Upper lobe of left lung (tissue), 6 donors: ENCODE measurements at places on chromosomes 1 and 21.
A peak's percentile ranks its signal among the peaks of the same experiment; 100 is the strongest.

GRCh38 chr1:179448437-179449149, 82.8 kb downstream of the AXDND1 start:
- peak; percentile 72 for DNase-seq
- no peaks in the 10 kb centered on the region for H3K36me3 ChIP-seq
- no peak overlapping the region for H3K27ac ChIP-seq
- H3K4me1 ChIP-seq, result no peaks in the 10 kb centered on the region

DNA sequence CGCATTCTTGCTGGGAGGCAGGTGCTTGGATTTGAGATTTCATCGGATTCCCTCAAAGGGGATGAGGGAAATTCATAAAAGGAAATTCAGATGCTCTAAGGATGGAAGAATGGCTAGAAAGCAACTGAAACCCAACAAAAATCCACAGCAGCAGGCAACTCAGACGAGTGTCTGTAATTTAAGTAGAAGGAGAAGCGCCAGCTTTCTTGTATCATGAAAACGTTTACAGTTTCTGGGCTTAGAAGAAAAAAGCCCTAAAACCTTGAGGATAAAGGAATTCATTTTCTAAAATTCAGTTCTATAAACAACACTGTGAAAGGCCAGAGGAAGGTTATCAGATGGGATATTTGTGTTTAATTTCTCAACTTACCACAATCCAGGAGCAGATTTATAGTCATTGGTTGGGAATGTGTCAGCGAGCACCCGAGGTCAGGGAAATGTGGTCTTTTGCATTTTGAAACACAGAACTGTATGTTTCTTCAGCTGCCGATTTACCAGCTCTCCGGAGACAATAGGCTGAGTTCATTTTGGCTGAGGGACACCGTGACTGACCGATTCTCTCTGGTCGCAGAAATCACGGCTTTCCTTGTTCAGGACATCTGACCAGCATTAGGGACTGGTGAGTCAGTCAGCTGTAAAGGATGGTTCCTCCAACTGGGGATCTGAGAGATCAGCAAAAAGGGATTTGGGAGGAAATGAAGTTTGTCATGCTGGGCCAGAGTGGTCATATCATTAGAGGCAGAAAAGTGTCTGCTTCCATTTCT, 111.6 kb upstream of the ERRFI1 start:
- no peaks in the 10 kb centered on the region for H3K27me3 ChIP-seq
- peaks cover 12% of the 10 kb centered on the region for H3K4me1 ChIP-seq
- peak overlapping the region; percentile 21 for H3K27ac ChIP-seq

GRCh38 chr1:208257351-208257750, 13.2 kb upstream of the PLXNA2 start:
- H3K36me3 ChIP-seq, result no peaks in the 10 kb centered on the region
- no peak overlapping the region for H3K4me3 ChIP-seq
- H3K4me1 ChIP-seq, result peaks cover 7% of the 10 kb centered on the region
- no peak for DNase-seq
- no peaks in the 10 kb centered on the region for H3K27me3 ChIP-seq

GRCh38 chr1:79711001-79711431, 704.5 kb upstream of the ADGRL4 start:
- no peak overlapping the region for H3K4me3 ChIP-seq
- no peak overlapping the region for H3K27ac ChIP-seq
- no peak for DNase-seq
- H3K27me3 ChIP-seq, result no peaks in the 10 kb centered on the region
- H3K36me3 ChIP-seq, result no peaks in the 10 kb centered on the region
- no peaks in the 10 kb centered on the region for H3K4me1 ChIP-seq

- no peaks in the 10 kb centered on the region for H3K27me3 ChIP-seq
- no peak for DNase-seq
- H3K4me3 ChIP-seq, result no peak overlapping the region
- H3K36me3 ChIP-seq, result no peaks in the 10 kb centered on the region
- H3K4me1 ChIP-seq, result peaks cover 37% of the 10 kb centered on the region
These were observed 19.2 kb upstream of the ID3 start for GRCh38 chr1:23578311-23578996.

- DNase-seq, result no peak
- no peaks in the 10 kb centered on the region for H3K36me3 ChIP-seq
- H3K4me3 ChIP-seq, result no peak overlapping the region
These were observed 108.5 kb downstream of the KCNK1 start for GRCh38 chr1:233722212-233722979.

GRCh38 chr1:113941245-113941559, 12.1 kb downstream of the HIPK1 start:
- peaks cover 22% of the 10 kb centered on the region for H3K36me3 ChIP-seq
- peaks cover 19% of the 10 kb centered on the region for H3K4me1 ChIP-seq
- H3K27me3 ChIP-seq, result no peaks in the 10 kb centered on the region
- no peak overlapping the region for H3K27ac ChIP-seq
- DNase-seq, result no peak
- no peak overlapping the region for H3K4me3 ChIP-seq

DNA sequence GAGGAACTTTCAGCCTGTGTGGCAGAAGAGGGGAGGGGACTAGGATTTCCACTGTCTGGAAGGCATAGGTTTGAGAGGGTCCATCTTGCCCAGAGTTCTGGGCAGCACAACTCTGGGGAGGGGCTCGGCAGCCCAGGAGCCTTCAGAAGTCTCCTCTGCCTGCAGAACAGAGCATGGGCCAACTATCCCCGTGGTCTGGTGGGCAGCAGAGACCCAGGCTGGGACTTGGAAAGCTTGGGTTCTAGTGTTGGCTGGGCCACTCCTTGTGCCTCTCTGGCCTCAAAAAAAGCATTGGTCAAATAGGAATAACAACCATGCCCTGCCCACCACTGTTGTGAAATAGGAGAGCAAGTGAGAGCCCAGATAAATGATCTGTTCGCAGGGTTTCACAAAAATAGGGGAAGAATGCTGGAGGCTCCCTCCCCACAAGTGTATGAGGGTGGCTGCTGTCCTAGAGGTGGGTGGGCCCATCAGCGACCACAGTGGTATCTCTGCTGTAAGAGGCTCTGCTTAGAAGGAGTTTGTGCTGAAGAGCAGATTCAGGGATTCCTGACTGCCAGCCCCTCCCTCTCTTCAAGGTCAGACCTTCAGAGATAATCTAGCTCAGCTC, 8.9 kb downstream of the EPHA10 start:
- H3K36me3 ChIP-seq, result no peaks in the 10 kb centered on the region
- no peak overlapping the region for H3K27ac ChIP-seq
- no peak overlapping the region for H3K4me3 ChIP-seq
- peaks cover 5% of the 10 kb centered on the region for H3K4me1 ChIP-seq
- DNase-seq, result no peak
- no peaks in the 10 kb centered on the region for H3K27me3 ChIP-seq

GRCh38 chr1:229485318-229485717, 22.8 kb downstream of the NUP133 start:
- H3K4me3 ChIP-seq, result no peak overlapping the region
- no peaks in the 10 kb centered on the region for H3K4me1 ChIP-seq
- DNase-seq, result no peak

- no peaks in the 10 kb centered on the region for H3K27me3 ChIP-seq
- H3K27ac ChIP-seq, result no peak overlapping the region
- H3K4me3 ChIP-seq, result no peak overlapping the region
- DNase-seq, result no peak
- no peaks in the 10 kb centered on the region for H3K4me1 ChIP-seq
These were observed 78.3 kb downstream of the ATP1B1 start for GRCh38 chr1:169184812-169185211.

DNA sequence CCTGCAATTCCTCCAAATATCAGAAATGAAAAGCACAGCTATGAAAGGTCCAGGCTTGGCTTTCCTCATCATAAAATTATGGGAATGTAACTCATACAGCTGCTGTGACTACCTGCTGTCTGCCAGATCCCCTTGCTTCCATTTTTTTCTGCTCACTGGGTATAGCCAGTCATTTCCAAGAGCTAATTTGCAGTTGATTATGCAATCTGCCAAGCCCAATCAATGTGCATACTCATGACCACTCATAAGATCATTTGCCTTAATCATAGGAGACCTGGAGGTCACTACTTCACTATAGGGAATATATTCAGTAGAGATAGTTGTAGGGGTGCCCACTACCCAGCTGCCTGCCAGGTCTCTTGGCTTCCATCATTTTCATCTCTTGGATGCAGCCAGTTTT, 417.7 kb upstream of the ZRANB2 start:
- H3K36me3 ChIP-seq, result no peaks in the 10 kb centered on the region
- H3K4me1 ChIP-seq, result no peaks in the 10 kb centered on the region
- no peak overlapping the region for H3K4me3 ChIP-seq
- no peak overlapping the region for H3K27ac ChIP-seq
